ENCODE measurements at places on chromosomes 5 and 9.

DNA sequence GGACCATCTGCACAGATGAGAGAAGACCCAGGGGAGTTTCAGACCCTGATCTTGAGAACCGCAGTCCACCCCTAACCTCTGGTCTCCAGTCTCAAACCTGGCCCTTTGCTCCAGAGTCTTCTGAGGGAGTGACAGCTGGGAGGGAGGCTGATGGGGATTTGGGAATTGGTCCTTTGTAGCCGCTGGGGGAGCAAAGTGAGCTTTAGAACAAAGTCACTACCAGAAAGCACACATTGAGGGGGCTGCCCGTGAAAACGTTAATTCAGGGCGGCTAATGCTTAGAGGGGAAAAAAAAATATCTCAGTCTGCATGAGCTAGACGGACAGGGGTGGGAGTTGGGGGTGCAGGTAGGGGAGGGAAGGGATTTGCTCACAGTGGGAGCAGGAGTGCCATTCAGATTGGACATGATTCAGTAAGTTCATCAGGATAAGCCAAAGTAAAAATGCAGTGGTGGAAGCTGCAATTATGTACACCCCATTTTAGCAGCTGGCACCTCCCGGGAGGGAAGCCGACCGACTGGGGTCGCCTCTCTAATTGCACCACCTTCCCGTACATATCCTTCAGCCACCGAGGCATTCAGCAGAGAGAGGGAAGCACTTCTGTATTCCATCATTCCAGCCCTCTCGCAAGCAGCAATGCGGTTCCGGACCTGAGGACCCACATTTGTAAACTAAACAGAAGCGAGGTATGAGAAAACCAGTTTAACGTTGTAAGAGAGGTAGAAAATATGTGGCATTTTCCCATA, 123.4 kb upstream of the RETREG1 start:
- DNase-seq = no peak

- DNase-seq = no peak
Observed at GRCh38 chr5:42581845-42582244, 158.6 kb downstream of the GHR start.

DNA sequence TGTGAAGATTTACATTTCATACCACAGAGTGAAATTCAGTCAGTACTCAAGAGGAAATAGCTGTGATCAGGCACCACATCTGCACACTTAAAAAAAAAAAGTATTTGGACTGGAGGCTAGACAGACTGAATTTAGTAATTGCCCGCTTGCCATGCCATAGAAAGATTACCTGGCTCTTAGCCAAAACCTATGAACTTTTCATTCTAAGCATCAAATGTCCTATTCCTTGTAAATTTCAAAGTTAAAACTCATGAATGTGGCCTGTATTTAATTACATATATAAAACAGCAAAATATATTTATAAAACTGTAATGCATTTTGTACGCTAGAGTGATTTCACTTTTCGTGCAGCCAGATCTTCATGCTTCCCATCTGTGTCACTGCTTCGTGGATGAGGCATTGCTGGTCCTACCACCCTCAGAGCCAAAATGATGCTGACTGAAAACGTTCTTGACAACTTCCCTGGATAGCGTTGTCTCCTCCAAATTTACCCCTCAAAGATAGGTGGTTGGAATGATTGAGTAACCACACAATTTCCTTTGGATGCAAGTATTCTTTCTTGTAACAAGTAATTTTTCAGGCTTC, 447.9 kb upstream of the SGCD start:
- no peak for DNase-seq

GRCh38 chr9:114910541-114910940, 19.9 kb downstream of the TNFSF8 start:
- DNase-seq = no peak

- DNase-seq = peak; percentile 50
Observed at GRCh38 chr9:114691046-114691955, 9.3 kb upstream of the TEX48 start.

GRCh38 chr9:78562021-78562420, 265.1 kb downstream of the PSAT1 start:
- DNase-seq = no peak

- DNase-seq = no peak
Observed at GRCh38 chr5:96492459-96493047, 59.5 kb upstream of the PCSK1 start.

DNA sequence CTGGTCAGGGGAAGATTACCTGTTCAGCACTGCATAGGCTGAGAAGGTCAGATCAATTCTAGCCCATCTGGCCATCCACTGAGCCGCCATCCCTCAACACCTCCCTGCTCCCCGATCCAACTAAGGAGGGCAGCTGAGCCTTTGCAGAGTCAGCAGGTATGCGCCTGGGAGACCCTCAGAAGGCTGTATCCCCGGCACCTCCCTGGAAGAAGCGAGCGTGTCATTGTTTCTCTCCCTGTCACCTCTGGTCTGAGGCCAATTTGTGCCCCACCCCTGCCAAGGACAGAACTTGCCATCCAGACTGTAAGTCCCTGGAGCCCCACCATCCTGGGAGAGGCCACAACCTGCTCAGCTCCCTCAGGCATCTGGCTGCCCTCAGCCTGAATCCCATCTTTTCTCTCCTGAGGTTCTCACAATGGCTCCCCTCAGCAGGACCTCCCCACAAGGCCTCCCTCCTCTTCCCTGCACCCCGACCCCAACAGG, 2.6 kb downstream of the CLTB start:
- DNase-seq = no peak

DNA sequence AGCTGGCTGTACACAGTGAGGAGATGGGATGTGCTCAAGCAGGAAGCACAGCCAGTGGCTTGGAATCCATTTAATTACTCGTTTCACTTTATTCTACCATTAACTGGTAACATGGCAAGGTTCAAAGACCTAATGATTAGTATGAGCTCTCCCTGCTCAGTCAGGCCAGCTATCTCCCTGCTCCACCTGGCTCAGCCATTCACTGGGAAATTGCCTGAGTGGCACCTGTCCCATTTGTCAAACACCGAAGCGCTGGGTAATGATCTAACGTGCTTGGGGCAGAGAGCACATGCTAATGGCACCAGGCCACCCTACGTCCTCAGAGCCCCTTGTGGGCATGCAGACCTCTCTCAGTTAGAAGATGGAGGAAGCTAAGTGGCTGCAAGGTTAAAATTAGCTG, 162.2 kb downstream of the TTLL11 start:
- DNase-seq = no peak

DNA sequence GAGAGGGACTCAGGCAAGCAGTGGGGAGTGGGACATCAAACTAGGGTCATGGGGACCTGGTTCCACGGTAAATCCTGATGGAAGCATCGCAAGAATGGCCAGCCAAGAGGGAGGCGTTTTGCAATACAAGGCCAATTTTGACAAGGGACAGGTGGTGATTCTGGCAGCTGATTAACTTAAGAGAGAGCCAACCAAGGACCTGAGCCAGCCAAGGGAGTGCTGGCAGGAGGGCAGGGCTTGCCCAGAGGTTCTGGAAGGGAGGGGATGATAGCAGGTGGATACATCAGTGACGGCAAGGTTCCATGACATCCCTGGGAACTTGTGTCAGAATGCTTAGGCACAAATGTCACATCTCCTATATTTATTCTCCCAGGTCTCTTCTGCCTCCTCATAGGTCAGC, 32.8 kb upstream of the PUM3 start:
- no peak for DNase-seq

GRCh38 chr9:72983512-72984225, 30.8 kb upstream of the ALDH1A1 start:
- DNase-seq = no peak
